ENCODE measurements at places on chromosomes 13 and 19.

DNA sequence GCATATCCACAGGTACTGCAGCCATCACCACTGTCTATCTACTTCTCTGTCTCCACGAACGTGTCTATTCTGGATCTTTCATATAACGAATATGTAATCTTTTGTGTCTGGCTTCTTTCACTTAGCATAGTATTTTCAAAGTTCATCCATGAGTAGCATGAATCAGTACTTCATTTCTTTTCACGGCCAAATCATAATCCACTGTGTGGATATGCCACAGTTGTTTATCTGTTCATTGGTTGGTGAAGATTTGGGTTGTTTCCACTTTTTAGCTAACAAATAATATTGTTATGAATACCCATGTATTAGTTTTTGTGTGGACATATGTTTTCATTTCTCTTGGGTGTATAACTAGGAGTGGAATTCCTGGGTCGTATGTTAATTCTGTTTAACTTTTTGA is 14.4 kb downstream of the RGCC start:
- H3K4me1 ChIP-seq: peaks cover 39% of the 10 kb centered on the region
- peaks cover 60% of the 10 kb centered on the region for H3K36me3 ChIP-seq
- peak overlapping the region; percentile 15 for H3K27ac ChIP-seq
- H3K4me3 ChIP-seq: no peak overlapping the region
- DNase-seq: no peak

- peak overlapping the region; percentile 88 for H3K27ac ChIP-seq
- DNase-seq: no peak
- peaks cover 4% of the 10 kb centered on the region for H3K27me3 ChIP-seq
- H3K4me1 ChIP-seq: peaks cover 53% of the 10 kb centered on the region
These were observed 10.2 kb downstream of the CAPN12 start for GRCh38 chr19:38734176-38734425.

GRCh38 chr19:35760711-35761349 is 2.9 kb downstream of the PROSER3 start:
- peaks cover 41% of the 10 kb centered on the region for H3K36me3 ChIP-seq
- peaks cover 30% of the 10 kb centered on the region for H3K4me1 ChIP-seq
- H3K27ac ChIP-seq: no peak overlapping the region

DNA sequence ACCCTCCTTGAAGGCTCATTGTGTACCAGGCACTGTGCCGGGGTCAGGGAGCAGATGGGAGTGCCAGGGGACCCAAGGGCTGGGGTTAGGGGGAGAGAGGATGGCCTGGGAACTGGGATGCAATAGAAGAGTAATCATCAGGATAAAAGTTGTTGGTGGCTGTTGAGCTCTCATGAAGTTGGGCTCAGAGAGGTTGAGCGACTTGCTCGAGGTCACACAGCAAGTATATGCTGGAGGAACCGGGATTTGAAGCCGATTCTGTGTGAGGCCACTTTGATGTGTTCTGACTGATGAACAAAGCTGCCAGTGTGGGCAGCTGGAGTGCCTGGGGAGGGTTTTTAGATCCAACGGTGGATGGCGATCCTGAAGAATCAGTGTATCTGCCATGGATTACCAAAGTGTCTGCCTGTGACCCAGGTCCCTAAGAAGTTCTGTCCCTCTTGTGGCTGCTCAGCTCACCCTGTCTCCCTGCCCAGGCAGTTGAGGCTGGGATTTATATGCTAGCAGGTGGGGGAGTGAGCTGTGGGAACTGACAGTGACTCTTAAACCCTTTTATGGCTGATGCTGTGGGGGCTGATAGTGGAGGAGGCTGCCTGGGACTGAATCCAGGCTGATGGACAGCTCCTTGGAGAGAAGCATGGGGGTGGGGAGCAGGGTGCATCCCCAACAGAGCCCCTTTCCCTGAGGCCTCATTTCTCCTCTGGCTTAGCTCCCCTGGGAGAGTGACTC is 8.3 kb downstream of the ARHGEF18 start:
- no peak overlapping the region for H3K4me3 ChIP-seq
- DNase-seq: no peak
- no peaks in the 10 kb centered on the region for H3K27me3 ChIP-seq
- H3K27ac ChIP-seq: no peak overlapping the region

DNA sequence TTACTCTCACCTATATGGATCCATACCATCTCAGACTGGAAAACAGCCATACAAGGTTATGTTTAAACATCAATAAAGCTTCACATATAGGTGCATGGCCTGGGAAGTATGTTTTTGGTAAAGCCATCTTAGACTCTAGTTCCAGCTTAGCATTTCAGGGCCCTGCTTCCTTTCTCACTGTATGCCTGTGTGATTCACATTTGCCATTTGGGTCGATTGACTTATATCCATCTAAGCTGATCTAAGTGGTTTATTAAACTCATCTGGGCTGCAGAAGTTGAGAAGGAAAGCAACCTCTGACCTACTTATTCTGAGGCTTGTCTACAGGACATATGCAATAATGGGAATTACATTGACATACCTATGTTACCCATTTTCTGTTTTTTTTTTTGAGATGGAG is 33.5 kb downstream of the ZNF506 start:
- no peaks in the 10 kb centered on the region for H3K27me3 ChIP-seq
- H3K27ac ChIP-seq: no peak overlapping the region
- H3K4me1 ChIP-seq: no peaks in the 10 kb centered on the region
- peaks cover 81% of the 10 kb centered on the region for H3K36me3 ChIP-seq
- no peak overlapping the region for H3K4me3 ChIP-seq

- H3K36me3 ChIP-seq: peaks cover 2% of the 10 kb centered on the region
- H3K27ac ChIP-seq: no peak overlapping the region
- H3K4me1 ChIP-seq: no peaks in the 10 kb centered on the region
- DNase-seq: no peak
- no peaks in the 10 kb centered on the region for H3K27me3 ChIP-seq
These were observed 52.2 kb downstream of the POLR1D start for GRCh38 chr13:27673911-27674310.
